T-helper 17 cell (primary cell): ENCODE measurements at places on chromosomes 2 and 18.
A peak's percentile ranks its signal among the peaks of the same experiment; 100 is the strongest.

- no peak overlapping the region for H3K4me3 ChIP-seq
- DNase-seq, result no peak
- H3K36me3 ChIP-seq, result no peaks in the 10 kb centered on the region
- H3K4me1 ChIP-seq, result no peaks in the 10 kb centered on the region
- no peak overlapping the region for H3K27ac ChIP-seq
These were observed 61.3 kb downstream of the LONRF2 start for GRCh38 chr2:100260712-100261620.

- no peaks in the 10 kb centered on the region for H3K4me1 ChIP-seq
- DNase-seq, result no peak
- H3K27me3 ChIP-seq, result peaks cover 5% of the 10 kb centered on the region
- no peak overlapping the region for H3K4me3 ChIP-seq
- no peaks in the 10 kb centered on the region for H3K36me3 ChIP-seq
These were observed 502.2 kb downstream of the NRXN1 start for GRCh38 chr2:50529600-50530218.

DNA sequence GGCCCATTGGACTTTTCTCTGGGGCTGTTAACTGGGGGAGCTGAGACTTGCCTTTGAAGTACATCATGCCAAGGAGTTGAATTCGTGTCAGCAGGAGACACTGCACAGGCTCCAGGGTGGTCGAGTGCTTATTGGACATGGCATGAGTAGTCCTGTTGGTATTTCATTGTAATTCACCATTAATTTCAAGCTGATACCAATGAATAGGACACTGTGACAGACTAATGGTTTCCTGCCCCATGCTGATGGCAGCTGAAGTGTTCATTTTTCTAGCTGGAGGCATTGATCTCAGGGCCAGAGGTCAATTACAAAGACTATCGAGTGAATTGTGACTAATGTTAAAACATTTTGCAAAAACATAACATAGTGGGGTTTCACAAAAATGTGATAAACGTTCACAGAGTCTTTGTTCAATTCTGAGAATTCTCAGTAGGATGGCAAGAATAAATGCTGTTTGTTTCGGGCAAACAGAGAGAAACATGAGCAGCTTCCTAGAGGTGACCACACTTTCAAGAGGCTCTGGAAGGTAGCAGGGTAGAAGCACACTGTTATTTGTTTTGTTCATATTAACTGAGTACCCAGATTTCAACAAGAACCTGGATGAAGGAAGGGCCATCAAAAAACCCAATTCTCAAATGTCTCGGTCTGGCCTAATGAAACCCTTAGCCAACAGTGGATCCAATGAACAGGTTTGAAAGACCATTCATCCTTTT is 90.6 kb upstream of the ARL4C start:
- no peak overlapping the region for H3K4me3 ChIP-seq
- peaks cover 65% of the 10 kb centered on the region for H3K27me3 ChIP-seq
- H3K27ac ChIP-seq, result no peak overlapping the region
- peaks cover 2% of the 10 kb centered on the region for H3K4me1 ChIP-seq
- DNase-seq, result no peak
- H3K36me3 ChIP-seq, result no peaks in the 10 kb centered on the region

- peaks cover 44% of the 10 kb centered on the region for H3K4me1 ChIP-seq
- no peak overlapping the region for H3K4me3 ChIP-seq
- H3K27me3 ChIP-seq, result no peaks in the 10 kb centered on the region
- peak overlapping the region; percentile 91 for H3K27ac ChIP-seq
- H3K36me3 ChIP-seq, result no peaks in the 10 kb centered on the region
These were observed 9.1 kb upstream of the ATG16L1 start for GRCh38 chr2:233242231-233242927.

- H3K27ac ChIP-seq, result no peak overlapping the region
- peaks cover 3% of the 10 kb centered on the region for H3K4me1 ChIP-seq
- no peak for DNase-seq
These were observed 806.2 kb upstream of the CHAC2 start for GRCh38 chr2:52961403-52961802.

DNA sequence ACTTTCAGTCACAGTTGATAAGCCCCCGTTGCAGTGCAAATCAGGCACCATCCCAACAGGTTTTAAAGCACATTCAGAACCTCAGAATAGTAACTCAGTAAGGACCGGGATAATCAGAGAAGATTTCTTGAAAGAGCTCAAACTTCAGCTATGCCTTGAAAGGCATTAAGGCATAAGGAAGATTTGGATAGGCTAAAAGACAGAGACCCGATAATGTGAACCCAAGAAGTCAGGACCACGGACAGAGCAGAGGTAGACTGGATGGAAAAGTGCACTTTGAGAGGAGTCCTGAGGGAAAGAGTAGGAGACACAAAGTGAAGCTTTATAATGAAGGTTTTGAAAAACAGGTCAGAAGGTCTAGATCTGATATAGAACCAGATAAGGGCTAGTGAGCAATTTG is 36.9 kb upstream of the KLF7 start:
- H3K27me3 ChIP-seq, result no peaks in the 10 kb centered on the region
- no peak for DNase-seq
- H3K36me3 ChIP-seq, result no peaks in the 10 kb centered on the region

GRCh38 chr2:206585335-206585734 is 57.0 kb upstream of the FAM237A start:
- no peak overlapping the region for H3K4me3 ChIP-seq
- no peak for DNase-seq
- H3K36me3 ChIP-seq, result peaks cover 11% of the 10 kb centered on the region
- H3K27ac ChIP-seq, result no peak overlapping the region
- peaks cover 12% of the 10 kb centered on the region for H3K27me3 ChIP-seq

DNA sequence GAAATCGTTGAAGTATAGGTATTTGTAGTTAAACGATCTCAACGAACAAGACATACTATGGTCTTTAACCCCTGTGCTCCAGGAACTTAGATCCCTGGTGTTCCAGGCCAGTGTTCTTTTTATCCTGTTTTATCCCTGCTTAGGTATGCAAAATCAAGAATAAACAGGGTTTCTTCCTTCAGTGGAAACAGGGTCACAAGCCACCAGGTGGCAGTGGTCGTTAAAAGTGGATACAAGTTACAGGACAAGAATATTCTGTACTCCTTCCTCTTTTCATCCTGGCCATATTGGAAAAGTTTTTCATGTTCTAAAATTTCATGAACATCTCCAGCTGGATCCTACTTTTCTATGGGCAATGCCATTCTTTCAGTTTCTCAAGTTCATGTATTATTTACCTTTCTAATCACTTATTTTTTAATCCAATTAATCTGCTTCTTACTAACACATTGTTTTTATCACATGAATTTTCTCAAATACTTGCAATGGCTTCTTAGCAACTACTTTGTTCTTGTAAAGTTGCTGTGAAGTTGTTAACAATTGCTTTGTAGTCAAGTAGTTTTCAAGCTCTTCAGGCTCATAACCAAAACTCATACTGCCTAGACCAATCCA is 16.4 kb upstream of the HNMT start:
- no peak overlapping the region for H3K27ac ChIP-seq
- no peaks in the 10 kb centered on the region for H3K36me3 ChIP-seq
- H3K4me1 ChIP-seq, result peaks cover 3% of the 10 kb centered on the region
- peak; percentile 4 for DNase-seq
- peaks cover 13% of the 10 kb centered on the region for H3K27me3 ChIP-seq

DNA sequence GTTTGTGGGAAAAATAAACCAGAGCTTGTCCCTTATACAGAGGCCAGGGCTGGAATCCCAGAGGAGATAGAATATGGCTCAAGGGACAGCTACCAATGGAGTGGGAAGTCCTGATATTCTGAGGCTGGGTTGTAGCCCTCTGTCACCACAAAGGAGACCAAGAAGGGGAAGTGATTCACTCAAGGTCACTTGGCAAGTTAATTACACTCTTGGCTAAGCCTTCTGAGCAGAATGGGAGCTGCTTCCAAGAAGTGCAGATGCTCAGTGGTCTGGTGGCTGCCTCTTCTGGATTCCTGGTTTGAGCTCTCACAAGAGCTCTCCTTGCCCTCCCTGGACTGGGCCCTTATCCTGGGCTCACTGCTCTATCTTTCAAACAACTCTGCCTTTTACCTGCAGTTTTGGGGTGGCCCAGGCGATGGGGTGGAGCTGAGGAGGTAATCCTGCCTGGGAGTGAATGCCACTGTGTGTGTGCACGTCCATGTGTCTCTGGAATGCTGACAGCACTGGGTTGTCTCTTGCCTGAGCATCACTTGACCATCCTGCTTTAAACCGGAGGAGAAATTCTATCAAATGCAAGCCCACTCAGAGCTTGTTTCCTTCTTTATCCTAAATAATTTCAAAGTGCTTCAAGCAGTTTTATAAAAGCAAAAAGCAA is 168.2 kb downstream of the KCNS3 start:
- no peaks in the 10 kb centered on the region for H3K27me3 ChIP-seq
- H3K4me3 ChIP-seq, result no peak overlapping the region
- no peaks in the 10 kb centered on the region for H3K36me3 ChIP-seq
- no peak overlapping the region for H3K27ac ChIP-seq
- no peaks in the 10 kb centered on the region for H3K4me1 ChIP-seq

- no peaks in the 10 kb centered on the region for H3K4me1 ChIP-seq
- H3K27ac ChIP-seq, result no peak overlapping the region
- DNase-seq, result no peak
- peaks cover 5% of the 10 kb centered on the region for H3K27me3 ChIP-seq
- no peaks in the 10 kb centered on the region for H3K36me3 ChIP-seq
- no peak overlapping the region for H3K4me3 ChIP-seq
These were observed 59.7 kb downstream of the FTCDNL1 start for GRCh38 chr2:199791326-199791725.

DNA sequence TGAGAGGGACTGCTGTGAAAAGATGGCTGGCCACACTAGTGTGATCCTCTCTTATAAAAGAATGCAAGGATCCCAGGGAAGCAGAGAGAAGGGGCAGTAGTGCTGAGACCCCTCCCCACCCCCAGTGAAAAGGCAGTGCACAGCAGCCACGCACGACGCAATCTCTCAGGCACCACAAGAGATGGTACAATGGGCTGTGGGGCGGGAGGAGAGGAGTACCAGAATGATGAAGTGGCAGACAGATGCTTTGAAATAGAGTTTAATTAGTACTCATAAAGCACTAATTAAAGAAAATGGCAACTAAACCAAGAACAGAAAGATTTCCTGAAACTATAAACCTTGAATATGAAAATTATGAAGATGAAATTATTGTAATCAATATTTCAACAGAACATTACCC is 29.0 kb downstream of the B4GALT6 start:
- peaks cover 7% of the 10 kb centered on the region for H3K4me1 ChIP-seq
- no peak overlapping the region for H3K27ac ChIP-seq
- peaks cover 44% of the 10 kb centered on the region for H3K27me3 ChIP-seq
- no peak for DNase-seq

- H3K27me3 ChIP-seq, result peaks cover 6% of the 10 kb centered on the region
- peaks cover 37% of the 10 kb centered on the region for H3K4me1 ChIP-seq
- peak; percentile 72 for DNase-seq
- peak overlapping the region; percentile 94 for H3K27ac ChIP-seq
These were observed 6.0 kb upstream of the INPP5D start for GRCh38 chr2:233053928-233054784.

GRCh38 chr2:135386993-135387392 is 144.0 kb downstream of the ZRANB3 start:
- DNase-seq, result no peak
- no peaks in the 10 kb centered on the region for H3K36me3 ChIP-seq
- no peaks in the 10 kb centered on the region for H3K4me1 ChIP-seq

GRCh38 chr18:78782951-78783563 is 196.6 kb upstream of the SALL3 start:
- no peak overlapping the region for H3K27ac ChIP-seq
- DNase-seq, result no peak
- no peaks in the 10 kb centered on the region for H3K36me3 ChIP-seq
- no peak overlapping the region for H3K4me3 ChIP-seq

GRCh38 chr2:54545702-54546450 is 89.7 kb downstream of the SPTBN1 start:
- no peak for DNase-seq
- H3K36me3 ChIP-seq, result peaks cover 2% of the 10 kb centered on the region
- no peak overlapping the region for H3K4me3 ChIP-seq
- H3K4me1 ChIP-seq, result no peaks in the 10 kb centered on the region

GRCh38 chr18:24632158-24632988 is 171.9 kb downstream of the HRH4 start:
- no peak for DNase-seq
- H3K4me1 ChIP-seq, result no peaks in the 10 kb centered on the region
- no peak overlapping the region for H3K4me3 ChIP-seq

- H3K27me3 ChIP-seq, result peaks cover 50% of the 10 kb centered on the region
- H3K27ac ChIP-seq, result no peak overlapping the region
- H3K4me3 ChIP-seq, result no peak overlapping the region
- DNase-seq, result no peak
These were observed 115.1 kb downstream of the SH3BP4 start for GRCh38 chr2:235066895-235067294.

GRCh38 chr2:238424313-238424700 is 2.4 kb upstream of the ASB1 start:
- peak overlapping the region; percentile 24 for H3K27ac ChIP-seq
- DNase-seq, result no peak
- H3K36me3 ChIP-seq, result no peaks in the 10 kb centered on the region
- peaks cover 26% of the 10 kb centered on the region for H3K4me1 ChIP-seq
- H3K4me3 ChIP-seq, result no peak overlapping the region

- peak overlapping the region; percentile 35 for H3K27ac ChIP-seq
- peaks cover 30% of the 10 kb centered on the region for H3K27me3 ChIP-seq
- H3K36me3 ChIP-seq, result peaks cover 2% of the 10 kb centered on the region
- H3K4me3 ChIP-seq, result no peak overlapping the region
These were observed 112.0 kb upstream of the PKDCC start for GRCh38 chr2:41935825-41936224.

DNA sequence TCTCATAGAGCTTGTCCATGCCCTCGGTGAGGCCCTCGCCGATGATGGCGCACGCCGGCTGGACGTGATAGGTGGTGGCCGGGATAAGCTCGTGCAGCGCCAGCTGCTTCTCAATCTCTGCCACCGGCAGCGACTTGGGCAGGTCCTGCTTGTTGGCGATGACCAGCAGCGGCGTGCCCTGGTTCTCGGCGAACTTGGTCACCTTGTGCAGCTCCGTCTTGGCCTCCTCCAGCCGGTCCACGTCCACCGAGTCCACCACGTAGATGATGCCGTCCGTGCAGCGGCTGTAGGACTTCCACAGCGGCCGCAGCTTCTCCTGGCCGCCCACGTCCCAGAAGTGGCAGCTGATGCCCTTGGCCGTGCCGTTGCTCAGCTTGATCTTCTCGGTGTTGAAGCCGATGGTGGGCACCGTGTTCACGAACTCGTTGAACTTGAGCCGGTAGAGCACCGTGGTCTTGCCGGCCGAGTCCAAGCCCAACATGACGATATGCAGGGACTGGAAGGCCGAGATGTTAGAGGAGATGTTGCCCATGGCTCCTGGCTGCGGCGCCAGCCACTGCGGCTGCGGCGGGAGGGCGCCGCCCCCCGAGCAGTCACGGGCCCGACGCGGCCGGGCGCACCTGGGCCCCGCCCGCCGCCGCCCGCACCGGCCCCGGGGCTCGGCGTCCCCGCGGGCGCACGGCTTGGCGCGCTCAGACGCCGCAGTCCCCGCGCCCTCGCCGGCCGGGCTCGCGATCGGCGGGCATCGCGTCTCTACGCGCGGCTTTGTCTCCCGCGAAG is 636 bp downstream of the ARL4C start:
- H3K27ac ChIP-seq, result peak overlapping the region; percentile 99
- DNase-seq, result peak; percentile 51
- peaks cover 9% of the 10 kb centered on the region for H3K27me3 ChIP-seq
- peak overlapping the region; percentile 96 for H3K4me3 ChIP-seq

GRCh38 chr2:166924967-166925366 is 36.7 kb downstream of the XIRP2 start:
- H3K4me1 ChIP-seq, result no peaks in the 10 kb centered on the region
- no peak overlapping the region for H3K4me3 ChIP-seq
- H3K36me3 ChIP-seq, result no peaks in the 10 kb centered on the region
- DNase-seq, result no peak
- H3K27ac ChIP-seq, result no peak overlapping the region

GRCh38 chr2:18623782-18624181 is 34.4 kb upstream of the NT5C1B start:
- no peak overlapping the region for H3K27ac ChIP-seq
- H3K4me3 ChIP-seq, result no peak overlapping the region
- H3K36me3 ChIP-seq, result peaks cover 3% of the 10 kb centered on the region
- DNase-seq, result no peak
